ENCODE measurements at places on chromosomes 4 and X. TPM values are rescaled to one million over a fixed set of nuclear protein-coding genes. Genes with fewer than 3 reads are reported as not detected.

- DNase-seq = no peak
Observed at GRCh38 chrX:33974676-33975075, 157.4 kb downstream of the FAM47A start.

DNA sequence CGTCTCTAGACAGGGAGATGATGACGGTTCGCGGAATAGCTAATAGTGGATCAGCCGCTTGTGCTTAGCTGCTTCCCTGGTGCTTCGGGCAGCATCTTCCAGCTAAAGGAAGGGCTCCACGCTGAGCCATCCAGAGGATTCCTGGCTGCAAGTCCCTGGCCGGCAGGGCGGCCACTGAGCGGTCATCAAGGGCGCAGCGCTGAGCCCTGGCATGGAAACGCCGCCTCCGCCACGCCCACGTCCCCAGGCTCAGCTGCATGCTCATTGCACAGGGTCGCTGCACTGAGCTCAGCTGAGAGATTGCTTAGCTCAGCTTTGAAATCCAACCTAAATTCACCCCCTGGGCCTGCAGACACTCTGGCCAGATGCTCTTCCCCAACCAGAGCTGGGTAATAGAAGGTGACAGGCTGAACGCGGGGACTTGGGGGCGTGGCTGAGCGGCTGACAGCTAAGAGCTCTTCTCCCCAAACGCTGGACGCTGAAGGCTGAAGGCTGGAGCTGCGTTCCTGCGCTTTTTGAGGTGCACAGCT is 118.2 kb upstream of the KIT start:
- DNase-seq = peak; percentile 54

GRCh38 chrX:42290608-42291007 is 367.3 kb upstream of the CASK start:
- DNase-seq = no peak

DNA sequence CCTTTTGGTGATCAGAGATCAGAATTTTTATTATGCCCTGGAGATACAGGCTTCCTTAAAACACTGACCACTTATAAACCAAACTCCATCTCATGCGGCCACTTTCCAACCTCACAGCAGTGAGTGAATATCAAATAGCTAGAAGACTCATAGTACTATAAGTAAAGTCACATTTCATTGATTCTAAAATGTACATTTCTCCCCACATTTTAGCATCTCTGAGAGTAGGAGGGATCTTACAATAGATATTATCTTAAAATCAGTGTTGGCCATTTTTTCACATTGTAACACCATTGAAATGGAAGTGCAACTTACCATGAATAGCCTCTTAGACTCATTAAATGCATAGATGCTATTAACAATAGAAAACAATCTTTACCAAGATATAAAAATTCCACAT is 17.4 kb downstream of the PCYT1B start:
- DNase-seq = no peak

DNA sequence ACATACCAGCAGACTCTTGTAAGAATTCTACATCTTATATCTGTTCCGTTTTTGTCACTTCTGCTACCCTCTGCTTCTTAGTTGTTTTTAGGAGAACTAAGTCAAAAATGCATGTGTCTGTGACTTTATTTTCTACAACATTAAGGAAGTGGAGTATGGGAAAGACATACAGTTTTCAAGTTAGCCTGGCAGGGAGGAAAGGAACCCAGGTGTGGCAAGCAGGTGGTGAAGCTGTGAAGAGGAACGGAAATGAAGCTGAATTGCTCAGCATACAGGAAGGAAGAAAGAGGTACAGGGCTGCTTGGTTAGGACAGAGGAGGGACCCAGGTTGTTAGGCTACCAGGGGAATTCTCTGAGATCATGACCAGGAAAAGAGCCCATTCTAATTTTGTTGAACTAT is 9.4 kb downstream of the GPRIN3 start:
- no peak for DNase-seq

GRCh38 chr4:40990236-40990898 is 224.0 kb downstream of the APBB2 start:
- no peak for DNase-seq

GRCh38 chrX:124501586-124501985 is 155.2 kb downstream of the SH2D1A start:
- DNase-seq = no peak

DNA sequence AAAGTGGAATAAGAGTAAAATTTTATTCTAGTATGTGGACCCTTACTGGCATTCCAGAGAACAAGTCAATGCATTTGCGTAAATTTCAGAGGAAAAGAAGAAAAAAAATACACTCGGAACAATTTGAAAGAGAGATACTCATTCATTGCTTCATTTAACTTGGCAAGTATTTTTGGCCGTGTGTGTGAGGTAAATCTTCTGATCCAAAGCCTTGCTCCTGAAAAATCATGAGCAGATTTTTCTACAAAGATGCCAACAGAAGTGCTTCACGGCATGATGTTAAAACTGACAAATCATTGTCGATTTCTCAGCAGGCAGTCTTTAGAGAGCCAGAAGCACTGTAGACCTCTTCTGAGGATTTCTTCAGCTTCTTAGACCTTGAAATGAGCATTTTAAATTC is 194.0 kb downstream of the COX18 start:
- DNase-seq = no peak

DNA sequence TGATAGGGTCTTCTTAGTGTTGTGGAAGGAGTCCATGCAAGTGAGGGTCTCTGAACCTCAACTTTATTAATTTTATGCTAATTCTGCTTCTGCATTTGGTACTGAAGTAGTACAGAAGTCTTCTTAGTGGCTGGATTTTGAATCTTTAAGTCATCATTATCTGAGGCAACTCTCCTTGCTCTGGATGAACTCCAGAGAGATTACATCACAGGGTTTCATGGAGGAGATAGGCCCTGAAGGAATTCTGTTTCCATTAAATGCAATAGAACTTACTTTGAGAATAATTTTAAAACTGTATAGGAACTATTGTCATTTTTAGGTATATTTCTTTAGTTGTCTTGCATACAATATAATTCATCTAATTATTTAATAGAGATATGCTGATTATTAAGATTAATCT is 451.2 kb downstream of the FAT4 start:
- no peak for DNase-seq

GRCh38 chrX:77967631-77968030 is 1.8 kb downstream of the PGAM4 start:
- DNase-seq = peak; percentile 14

GRCh38 chr4:86091201-86091600 is 268.7 kb downstream of the MAPK10 start:
- DNase-seq = no peak

- no peak for DNase-seq
Observed at GRCh38 chr4:116223040-116223732, 862.2 kb downstream of the TRAM1L1 start.

- DNase-seq = no peak
Observed at GRCh38 chr4:39466747-39467146, 7.9 kb downstream of the LIAS start.

GRCh38 chr4:122977103-122977502 is 54.7 kb upstream of the NUDT6 start:
- DNase-seq = no peak

DNA sequence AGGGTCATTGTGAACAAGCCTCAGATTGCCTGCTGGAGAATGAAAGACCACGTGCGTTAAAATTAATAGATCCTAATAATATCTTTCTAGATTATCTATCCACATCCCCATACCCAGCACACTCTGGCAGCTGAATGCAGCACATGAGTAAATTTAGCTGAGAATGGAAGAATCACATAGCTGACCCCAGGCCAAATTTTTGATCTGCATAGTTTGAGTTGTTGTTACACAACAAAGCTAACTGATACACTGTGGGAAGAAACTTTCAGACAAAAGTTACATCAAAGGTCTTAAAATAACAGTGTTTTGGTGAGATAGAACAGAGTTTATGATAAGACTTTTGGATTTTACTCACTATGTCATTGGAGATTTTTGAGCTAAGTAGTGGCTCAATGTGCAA is 72.4 kb upstream of the ANXA10 start:
- DNase-seq = no peak

DNA sequence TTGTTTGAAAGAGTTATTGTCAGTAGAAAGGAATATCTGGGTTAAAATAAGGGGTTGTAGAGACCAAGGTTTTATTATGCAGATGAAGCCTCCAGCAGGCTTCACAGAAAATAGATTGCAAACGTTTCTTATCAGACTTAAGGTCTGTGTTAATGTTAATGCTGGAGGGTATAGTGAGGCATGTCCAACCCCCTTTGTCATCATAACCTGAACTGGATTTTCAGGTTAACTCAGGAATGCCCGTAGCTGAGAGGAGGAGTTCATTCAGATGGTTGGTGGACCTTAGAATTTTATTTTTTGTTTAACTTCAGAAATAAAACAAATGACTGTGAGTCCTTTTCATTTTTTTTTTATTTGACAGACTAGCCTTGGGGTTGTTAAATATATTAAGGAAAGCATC is 354.1 kb downstream of the GPM6A start:
- no peak for DNase-seq

DNA sequence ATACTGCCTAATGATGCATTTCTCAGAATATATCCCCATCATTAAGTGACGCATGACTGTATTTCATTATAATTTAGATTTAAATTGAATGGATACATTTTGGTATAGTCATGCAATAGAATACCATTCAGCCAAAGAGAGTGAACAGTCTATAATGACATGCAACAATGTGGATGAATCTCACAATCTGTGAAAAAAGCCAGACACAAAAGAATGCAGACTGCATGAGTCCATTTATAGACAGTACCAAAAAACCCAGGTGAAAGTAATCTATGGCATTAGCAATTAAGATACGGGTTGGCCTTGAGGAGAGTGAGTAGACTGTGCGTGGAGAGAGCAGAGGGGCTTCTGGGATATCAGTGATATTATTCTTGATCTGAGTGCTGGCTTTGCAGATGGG is 239.7 kb upstream of the PGRMC2 start:
- no peak for DNase-seq

GRCh38 chrX:69083361-69083760 is 81.9 kb downstream of the PJA1 start:
- no peak for DNase-seq

- no peak for DNase-seq
Observed at GRCh38 chr4:124710911-124711310, 1.6 kb downstream of the ANKRD50 start.

GRCh38 chr4:2795893-2796848 is 3.3 kb downstream of the SH3BP2 start:
- DNase-seq = no peak

DNA sequence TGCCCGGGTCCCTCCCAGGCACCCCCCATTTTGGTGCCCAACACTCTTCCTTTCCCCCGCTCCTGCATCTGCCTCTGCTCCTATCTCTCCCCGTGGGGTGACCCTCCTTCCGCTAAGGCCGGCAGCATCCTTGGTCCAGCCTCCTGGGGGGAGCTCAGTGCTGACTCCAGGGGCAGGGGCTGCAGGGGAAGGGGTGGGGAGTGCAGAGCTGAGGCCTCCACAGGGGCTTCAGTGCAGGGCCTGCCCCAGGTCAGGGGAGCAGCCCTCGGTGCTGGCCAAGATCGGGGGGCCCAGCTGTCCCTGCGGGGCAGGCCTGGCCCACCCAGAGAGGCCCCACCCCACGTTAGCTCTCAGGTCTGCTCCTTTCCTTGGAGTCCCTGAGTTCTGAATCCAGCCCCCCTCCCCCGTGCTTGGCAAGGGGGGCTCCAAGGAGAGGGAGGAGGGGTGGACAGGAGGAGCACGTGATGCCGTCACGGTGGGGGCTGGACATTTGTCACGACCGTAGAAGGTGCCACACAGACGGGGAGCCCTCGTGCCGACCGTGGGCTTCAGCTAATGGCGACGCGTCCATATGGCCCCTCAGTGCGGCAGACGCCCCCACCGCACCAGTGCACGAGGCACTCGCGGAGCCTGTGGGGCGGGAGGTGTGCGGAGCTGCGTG is 63.5 kb upstream of the ADRA2C start:
- DNase-seq = no peak

GRCh38 chr4:127188847-127189246 is 443.9 kb upstream of the INTU start:
- DNase-seq = no peak

- no peak for DNase-seq
Observed at GRCh38 chr4:6193399-6193798, 7.0 kb downstream of the JAKMIP1 start.

GRCh38 chr4:17094876-17095210 is 196.4 kb upstream of the LDB2 start:
- no peak for DNase-seq

DNA sequence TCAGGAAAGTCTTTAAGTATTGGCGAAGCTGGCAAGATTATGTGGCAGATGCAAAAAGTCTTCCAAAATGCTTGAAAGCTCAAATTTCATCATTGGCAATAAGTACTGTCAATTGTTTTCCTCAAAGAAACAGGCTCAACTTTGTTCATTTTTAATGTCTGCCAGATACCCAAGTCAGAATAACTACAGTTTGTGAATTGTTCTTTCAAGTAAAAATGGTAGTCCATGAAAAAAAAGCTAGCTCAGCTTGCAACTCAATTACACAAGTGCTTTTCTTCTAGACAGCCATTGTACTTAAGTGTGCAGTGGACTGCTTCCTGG is 70.5 kb downstream of the AFF1 start:
- no peak for DNase-seq

GRCh38 chr4:82694892-82695291 is 103.7 kb downstream of the SCD5 start:
- DNase-seq = no peak

GRCh38 chr4:2248821-2249261 is 6.9 kb upstream of the HAUS3 start:
- no peak for DNase-seq

DNA sequence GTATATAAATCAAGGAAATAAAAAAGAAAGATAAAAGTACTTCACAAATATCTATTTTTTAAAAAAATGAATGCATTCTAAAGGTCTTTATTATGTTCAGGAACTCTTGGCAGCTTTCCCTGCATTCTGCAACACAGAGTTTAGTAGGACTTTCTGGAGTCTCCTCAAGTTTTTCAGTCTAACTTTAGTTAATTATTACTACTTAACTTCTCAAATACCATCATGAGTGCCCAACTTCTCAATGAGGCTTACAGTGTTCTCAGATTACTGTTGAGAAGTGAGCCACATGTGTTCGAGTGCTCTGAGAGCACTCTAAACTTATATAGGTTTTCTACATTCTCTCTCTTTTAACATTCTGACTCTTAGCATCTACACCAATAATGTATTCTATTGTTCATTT is 1852.9 kb upstream of the PCDH10 start:
- no peak for DNase-seq

- DNase-seq = no peak
Observed at GRCh38 chrX:17737710-17737985, 355 bp downstream of the SCML1 start.

- no peak for DNase-seq
Observed at GRCh38 chrX:12419591-12419990, 281.3 kb downstream of the FRMPD4 start.

GRCh38 chr4:120855307-120856001 is 67.1 kb downstream of the PRDM5 start:
- no peak for DNase-seq

- peak; percentile 21 for DNase-seq
Observed at GRCh38 chrX:118536687-118537461, 41.3 kb downstream of the DOCK11 start.

OPN1MW gene
- not detected for polyA plus RNA-seq

TLR1 gene
- polyA plus RNA-seq = 4.3 TPM

MAGEB10 gene
- polyA plus RNA-seq = 0.07 TPM

CENPI gene
- polyA plus RNA-seq = 13.9 TPM

GPC3 gene
- polyA plus RNA-seq = 1,367 TPM

ASB12 gene
- polyA plus RNA-seq = 0.53 TPM

HSD17B13 gene
- polyA plus RNA-seq = 0.71 TPM

USP17L30 gene
- polyA plus RNA-seq = not detected

HDX gene
- polyA plus RNA-seq = 6.6 TPM

EDNRA gene
- polyA plus RNA-seq = 88.5 TPM

TMPRSS11D gene
- polyA plus RNA-seq = 0.13 TPM
